ENCODE measurements at places on chromosomes 3 and 15.

- no peak for DNase-seq
Measured at GRCh38 chr3:196629228-196629627, 10.3 kb upstream of the NRROS start.

GRCh38 chr3:66355997-66356396, 135.2 kb downstream of the SLC25A26 start:
- no peak for DNase-seq

GRCh38 chr15:40593588-40594428, at the start of gene KNL1:
TSS of gene KNL1 (plus strand) at chr15:40594249. CDS start at chr15:40602932, 8,683 bp downstream.
- peak; percentile 95 for DNase-seq

- peak; percentile 22 for DNase-seq
Measured at GRCh38 chr15:92903631-92903965, 3.5 kb downstream of the CHD2 start.

- DNase-seq: no peak
Measured at GRCh38 chr3:9290566-9290965, 41.1 kb upstream of the SRGAP3 start.

- no peak for DNase-seq
Measured at GRCh38 chr3:194907811-194908210, 222.1 kb downstream of the FAM43A start.

GRCh38 chr15:77504306-77504705, 83.6 kb downstream of the HMG20A start:
- no peak for DNase-seq

GRCh38 chr3:102449341-102449740, 14.5 kb downstream of the ZPLD1 start:
- no peak for DNase-seq

- DNase-seq: no peak
Measured at GRCh38 chr3:171177056-171177455, 150.5 kb upstream of the SLC2A2 start.

GRCh38 chr15:100355342-100355741, 13.6 kb upstream of the ADAMTS17 start:
- no peak for DNase-seq

DNA sequence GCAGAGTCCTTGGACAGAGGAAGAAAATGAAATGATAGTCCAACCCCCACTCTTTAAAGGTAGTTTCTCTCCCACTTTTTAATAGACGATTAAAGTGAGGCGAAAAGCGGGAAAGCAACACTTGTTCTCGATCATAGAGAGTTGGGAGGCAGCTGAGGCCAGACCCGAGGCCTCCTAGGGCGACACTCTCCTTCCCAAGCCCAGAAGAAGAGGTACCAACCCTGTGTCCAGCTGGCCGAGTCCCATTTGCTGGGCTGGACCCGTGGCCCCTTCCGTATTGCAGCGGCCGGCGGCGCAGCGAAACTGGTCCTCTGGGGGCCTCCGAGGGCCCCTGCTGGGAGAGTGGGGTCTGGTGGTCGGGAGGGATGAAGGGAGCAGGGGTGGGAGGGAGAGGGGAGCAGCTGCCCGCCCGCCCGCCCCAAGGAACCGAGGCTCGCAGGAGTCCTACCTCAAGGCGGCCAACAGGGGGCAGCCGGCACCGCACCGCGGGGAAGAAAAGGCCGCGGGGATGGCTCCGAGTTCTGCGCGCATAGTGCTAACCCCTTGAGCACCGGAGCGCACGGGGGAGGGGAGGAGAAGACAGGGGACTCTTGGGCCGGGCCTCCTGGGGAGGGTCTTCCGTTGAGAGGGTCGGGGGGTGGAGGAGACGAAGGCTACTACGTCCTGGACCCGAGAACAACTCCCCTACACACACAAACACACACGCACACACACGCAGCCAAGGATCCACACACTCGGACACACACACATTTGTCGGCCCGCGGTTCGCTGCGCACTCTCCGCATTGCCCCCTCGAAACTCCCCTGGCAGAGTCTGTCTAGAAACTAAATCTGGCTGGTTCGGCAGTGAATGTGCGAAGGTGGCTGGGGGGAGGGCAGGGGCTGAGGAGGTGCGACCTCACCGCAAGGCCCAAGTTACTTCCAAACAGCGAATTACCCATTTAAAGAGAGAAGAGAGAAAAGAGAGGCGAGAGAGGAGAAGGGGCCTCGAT, 2.0 kb downstream of the WNT5A start:
- peak; percentile 87 for DNase-seq

GRCh38 chr3:128448491-128448890, 18.2 kb downstream of the DNAJB8 start:
- no peak for DNase-seq

Measured in MM.1S (cell line).